ENCODE measurements at places on chromosomes 12 and 14.

GRCh38 chr12:74732164-74732784 is 194.6 kb downstream of the ATXN7L3B start:
- DNase-seq: no peak

DNA sequence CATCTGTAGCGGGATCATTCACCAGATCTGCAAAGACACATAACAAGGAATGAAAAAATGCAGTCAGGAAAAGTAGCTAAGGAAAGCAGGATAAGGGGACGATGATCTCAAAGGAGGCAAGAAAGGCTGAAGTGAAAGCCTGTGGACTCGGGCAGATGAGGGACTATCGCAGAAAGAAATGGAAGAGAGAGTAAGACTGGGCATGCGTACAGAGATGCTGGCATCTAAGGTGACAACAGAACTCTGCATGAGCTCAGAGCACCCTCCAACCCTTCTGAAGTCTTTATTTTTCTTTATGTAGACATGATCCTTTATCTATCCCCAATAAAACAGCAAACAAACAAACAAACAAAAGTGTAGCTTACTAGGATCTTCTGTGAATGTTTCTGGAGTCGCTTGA is 7.2 kb downstream of the MFAP5 start:
- no peak for DNase-seq

DNA sequence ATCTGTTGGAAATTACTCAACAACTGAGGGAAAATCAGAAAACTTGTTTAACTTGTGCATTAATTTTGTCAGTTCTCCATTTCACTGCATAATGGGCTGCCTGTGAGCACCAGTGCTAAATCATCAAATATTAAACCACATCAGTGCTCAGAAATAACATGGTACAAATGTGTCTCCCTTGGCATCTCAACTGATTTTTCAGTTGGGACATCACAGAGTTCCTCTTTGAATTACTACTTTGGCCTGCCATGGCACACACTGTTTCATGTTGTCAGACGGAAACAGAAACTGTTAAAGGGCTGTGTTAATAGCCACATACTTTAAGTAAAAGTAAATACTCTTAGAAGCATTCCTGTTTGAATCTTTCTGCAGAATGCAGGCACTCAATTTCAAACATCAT is 42.1 kb upstream of the STRN3 start:
- no peak for DNase-seq

DNA sequence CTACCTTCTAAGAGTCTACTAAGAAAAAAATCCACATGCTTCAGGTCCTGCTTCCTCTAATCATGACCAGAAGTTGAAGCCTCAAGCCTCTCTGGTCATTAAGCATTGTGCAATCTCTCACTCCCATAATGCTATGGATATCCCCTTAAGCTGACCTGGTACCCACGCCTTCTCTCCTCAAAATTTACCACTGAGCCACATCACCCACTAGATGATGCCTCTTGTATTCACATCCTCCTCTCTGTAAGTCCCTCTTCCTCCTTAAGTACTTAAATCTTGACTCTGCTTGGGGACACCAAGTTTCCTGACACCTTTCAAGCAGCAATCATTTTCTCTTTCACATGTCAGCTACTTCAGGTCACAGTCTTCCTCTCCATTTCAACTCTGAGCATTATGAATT is 9.8 kb downstream of the GALNT4 start:
- no peak for DNase-seq

DNA sequence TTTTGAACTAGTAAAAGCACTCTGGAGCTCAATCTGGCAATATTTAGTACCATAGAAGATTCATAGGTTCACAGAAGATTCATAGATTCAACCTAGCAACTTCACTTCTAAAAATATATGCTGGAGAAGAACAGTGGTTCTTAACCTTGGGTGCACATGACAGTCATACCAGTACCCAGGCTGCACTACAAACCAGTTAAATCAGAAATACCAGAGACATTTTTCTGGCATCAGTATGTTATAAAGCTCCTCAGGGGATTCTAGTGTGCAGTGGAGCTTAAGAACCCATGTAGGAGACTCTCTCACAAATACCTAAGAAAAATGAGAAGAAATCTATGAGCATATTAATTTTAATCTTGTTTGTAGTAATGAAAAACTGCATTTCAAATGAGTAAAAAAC is 46.6 kb downstream of the CNTN1 start:
- DNase-seq: peak; percentile 9

- no peak for DNase-seq
Measured at GRCh38 chr12:66241061-66242043, 52.3 kb downstream of the IRAK3 start.

DNA sequence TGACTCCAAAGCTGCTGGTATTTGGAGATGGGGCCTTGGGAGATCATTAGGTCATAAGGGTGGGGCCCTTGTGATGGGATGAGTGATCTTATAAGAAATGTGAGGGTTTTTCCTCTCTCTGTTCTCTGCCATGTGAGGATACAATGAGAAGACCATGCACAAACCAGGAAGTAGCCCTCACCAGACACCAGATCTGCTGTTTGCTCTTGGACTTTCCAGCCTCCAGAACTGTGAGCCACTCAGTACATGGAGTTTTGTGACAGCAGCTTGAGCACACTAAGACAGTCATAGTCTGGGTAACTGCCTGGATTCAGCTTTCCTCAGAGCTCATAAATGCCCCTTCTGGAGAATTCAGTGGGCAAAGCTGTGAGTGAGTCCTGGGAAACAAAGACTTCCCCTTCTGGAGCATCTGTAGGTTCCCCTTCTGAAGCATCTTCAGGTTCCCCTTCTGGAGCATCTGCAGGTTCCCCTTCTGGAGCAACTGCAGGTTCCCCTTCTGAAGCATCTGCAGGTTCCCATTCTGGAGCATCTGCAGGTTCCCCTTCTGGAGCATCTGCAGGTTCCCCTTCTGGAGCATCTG is 11.0 kb upstream of the PPP4R3A start:
- no peak for DNase-seq

DNA sequence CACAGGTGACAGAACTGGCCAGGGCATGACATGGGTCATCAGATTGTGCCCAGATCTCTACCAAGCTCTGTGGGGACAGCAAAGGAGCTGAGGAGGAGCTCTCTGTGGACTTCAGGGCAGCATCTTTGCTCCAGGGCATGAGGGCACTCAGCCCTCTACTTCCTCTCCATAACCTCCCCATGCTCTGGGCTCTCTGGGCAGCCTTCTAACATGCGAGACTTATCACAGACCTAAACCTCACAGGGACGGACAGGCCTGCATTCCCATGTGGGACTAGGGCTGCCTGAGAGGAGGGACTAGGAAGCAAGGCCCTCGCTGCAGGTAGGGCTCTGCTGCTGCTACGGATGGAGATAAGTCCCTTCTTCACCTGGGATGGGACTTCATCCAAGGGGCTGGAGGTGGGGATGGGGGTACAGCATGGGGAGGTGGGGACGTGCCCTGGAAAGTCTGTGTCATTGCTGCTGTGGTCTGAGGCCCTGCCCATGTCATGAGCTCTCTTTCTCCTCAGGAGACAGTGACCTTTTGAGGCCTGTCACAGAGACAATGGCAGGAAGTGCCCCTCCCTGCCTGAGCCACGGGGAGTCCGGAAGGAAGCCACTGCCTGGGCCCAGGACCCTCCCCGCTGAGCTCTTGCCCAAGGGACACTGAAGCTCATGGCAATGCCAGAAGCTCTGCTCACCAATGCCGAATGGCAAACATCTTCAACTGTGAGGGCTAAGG is 44.1 kb downstream of the PITPNM2 start:
- DNase-seq: no peak

DNA sequence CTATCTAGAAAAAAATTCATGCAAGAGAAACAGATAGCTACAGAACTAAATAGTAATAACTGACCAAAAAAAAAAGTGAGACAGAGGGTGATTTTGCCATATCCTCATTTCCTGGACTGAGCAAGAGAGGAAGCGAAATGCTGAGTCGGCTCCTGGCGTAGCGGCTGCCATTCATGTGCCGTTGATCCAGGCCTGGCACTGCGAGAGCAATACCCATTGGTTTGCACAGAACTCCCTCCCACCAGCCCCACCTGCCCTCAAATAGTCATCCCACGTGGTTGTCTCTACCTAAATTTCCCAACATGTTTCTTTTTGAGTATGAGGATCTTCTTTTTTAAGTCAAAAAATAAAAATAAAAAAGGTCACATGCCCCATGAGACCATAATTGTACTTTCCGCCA is 9.4 kb upstream of the WNT5B start:
- DNase-seq: no peak

DNA sequence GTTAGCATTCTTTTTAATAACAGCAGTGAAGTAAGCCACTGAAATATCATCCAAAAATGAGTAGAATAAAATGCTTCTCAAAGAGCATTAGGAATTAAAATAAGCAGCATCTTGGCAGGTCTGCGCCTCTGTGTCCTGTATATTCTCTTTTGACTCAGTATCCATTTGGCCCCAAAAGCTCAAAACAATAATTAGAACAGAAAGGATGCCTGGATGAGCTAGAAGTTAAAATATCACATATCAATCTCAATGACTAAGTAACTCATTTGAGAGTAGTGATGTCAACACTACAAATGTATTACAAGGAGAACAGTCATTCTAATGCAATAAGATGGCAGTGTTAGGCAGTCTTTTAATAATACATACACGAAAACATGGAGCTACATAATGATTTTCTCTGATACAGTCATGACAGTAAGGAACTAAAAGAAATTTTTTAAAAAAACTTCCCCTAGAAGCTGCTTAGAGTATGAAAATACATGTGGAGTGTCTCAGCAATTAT is 160.9 kb upstream of the ABCD2 start:
- DNase-seq: no peak

DNA sequence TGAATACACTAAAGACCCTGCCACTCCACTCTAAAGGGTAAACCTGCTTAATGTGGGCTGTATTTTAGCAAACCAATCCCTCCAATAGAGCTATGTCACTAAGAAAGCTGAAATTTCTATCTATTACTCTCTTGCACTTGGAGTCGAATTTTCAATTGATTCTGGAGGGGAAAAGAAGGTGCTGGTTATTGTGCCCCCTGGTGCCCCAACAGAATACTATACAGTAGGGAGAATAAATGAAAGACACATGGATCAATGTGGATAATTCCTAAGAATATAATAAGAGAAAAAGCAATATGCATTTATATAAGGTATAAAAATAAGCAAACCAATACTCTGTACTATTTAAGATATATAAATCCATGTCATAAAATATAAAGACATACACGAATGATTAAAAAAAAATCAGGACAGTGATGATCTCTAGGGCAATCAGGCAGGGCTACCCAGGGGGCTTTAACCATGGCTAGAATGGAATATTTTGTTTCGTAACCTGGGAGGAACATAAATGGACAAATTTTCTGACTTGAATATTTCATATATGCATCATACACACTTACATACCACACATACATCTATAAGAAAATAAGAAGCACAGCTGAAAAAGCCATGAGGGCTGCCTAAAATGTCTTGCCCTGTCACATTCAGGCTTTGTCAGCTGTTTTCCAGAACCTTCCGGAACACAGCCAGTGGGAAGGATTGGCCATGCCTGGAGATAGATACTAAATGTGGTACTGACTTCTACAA is 54.4 kb downstream of the EFCAB11 start:
- DNase-seq: no peak

- DNase-seq: no peak
Measured at GRCh38 chr12:9342614-9343353, 134.6 kb upstream of the PZP start.

GRCh38 chr12:106195621-106196027 is 52.2 kb downstream of the CKAP4 start:
- no peak for DNase-seq

- DNase-seq: no peak
Measured at GRCh38 chr12:39846304-39846703, 226.7 kb upstream of the ABCD2 start.

GRCh38 chr14:50620341-50620740 is 47.8 kb downstream of the SAV1 start:
- DNase-seq: no peak

GRCh38 chr12:28017873-28018255 is 45.3 kb upstream of the PTHLH start:
- no peak for DNase-seq

- DNase-seq: no peak
Measured at GRCh38 chr14:103346286-103346685, 12.2 kb downstream of the EIF5 start.

- DNase-seq: no peak
Measured at GRCh38 chr14:24058260-24058950, 6.6 kb downstream of the CARMIL3 start.

DNA sequence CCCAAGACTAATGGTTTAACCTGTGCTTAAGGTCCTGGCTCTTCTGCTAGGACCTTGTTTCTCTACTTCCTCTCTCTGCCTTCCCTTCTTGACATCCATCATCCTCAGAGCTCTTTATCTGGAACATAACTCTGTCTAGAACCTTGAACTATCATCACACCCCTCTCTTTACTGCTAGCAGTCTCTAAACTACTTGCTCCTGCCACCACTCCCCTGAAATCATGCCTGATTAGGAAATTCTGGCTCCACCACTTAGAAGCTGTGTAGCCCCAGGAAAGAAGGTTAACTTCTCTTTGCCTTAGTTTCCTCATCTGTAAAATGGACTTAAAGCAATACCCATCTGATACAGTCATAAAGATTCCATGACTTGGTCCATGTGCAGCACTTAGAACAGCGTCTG is 9.1 kb downstream of the SLC38A1 start:
- DNase-seq: no peak

DNA sequence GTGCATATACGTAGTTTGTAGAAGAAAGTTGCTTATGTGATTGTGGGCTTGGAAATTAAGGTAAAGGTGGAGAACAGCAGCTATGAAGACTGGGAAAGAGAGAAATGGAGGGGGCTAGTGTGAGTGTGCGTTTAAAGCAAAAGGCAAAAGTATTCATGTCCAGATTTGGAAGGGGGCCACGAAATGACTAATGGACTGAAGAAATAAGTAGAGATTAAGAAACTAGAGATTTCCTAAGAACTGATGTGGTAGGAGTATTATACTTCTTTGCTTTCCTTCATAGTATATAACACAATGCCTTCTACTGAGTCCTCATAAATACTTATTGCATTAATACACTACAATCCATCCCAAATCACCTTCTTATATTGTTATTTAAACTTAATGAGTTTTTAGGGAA is 298.6 kb upstream of the NOVA1 start:
- no peak for DNase-seq

- no peak for DNase-seq
Measured at GRCh38 chr12:55847603-55848291, 5.0 kb upstream of the MMP19 start.

GRCh38 chr12:6950811-6951540 is at the start of gene PTPN6:
TSS of gene PTPN6 (plus strand) at chr12:6951356. CDS start at chr12:6951513, 157 bp downstream.
- DNase-seq: no peak

GRCh38 chr12:109639151-109639872 is 65.7 kb downstream of the MVK start:
- DNase-seq: no peak

DNA sequence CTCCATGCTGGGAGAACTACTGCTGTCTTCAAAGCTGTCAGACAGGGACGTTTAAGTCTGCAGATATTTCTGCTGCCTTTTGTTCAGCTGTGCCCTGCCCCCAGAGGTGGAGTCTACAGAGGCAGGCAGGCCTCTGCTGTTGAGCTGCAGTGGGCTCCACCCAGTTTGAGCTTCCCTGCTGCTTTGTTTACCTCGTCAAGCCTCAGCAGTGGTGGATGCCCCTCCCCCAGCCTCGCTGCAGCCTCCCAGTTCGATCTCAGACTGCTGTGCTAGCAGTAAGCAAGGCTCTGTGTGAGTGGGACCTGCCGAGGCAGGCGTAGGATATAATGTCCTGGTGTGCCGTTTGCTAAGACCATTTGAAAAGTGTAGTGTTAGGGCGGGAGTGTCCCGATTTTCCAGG is 31.4 kb upstream of the RFX4 start:
- DNase-seq: no peak

- no peak for DNase-seq
Measured at GRCh38 chr12:30631740-30632139, 63.9 kb downstream of the IPO8 start.

- no peak for DNase-seq
Measured at GRCh38 chr12:58242796-58243630, 301.6 kb downstream of the ATP23 start.
